Frontal cortex (tissue), 4 donors: ENCODE measurements at places on chromosomes 1 and 21. TPM values are rescaled to one million over a fixed set of nuclear protein-coding genes. Genes with fewer than 3 reads are reported as not detected.

The CD48 gene
- 0.82 TPM for total RNA-seq

The SHISAL2A gene
- not detected for total RNA-seq

The DNASE2B gene
- not detected for total RNA-seq

DNA sequence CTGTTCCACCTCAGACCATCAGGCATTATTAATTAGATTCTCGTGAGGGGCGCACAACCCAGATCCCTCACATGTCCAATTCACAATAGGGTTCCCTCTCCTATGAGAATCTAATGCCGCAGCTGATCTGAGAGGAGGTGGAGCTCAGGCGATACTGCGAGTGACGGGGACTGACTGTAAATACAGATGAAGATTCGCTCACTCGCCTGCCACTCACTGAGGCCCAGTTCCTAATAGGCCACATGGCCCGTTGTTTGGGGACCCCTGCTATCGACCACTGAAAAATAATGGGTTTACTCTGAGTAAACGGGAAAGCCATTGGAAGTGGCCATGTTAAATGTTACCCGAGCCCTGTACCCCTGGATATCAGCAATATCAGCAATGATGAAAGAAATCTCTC lies 65.9 kb downstream of the GRIK1 start:
- no peak for DNase-seq

The APOBEC4 gene
- not detected for total RNA-seq

The FALEC gene
- 0.41 TPM for total RNA-seq

The UBXN10 gene
- total RNA-seq: 3.3 TPM

The SPRR5 gene
- total RNA-seq: not detected

GRCh38 chr1:119181218-119181617 lies 40.8 kb upstream of the WARS2 start:
- DNase-seq: no peak

The IL20 gene
- not detected for total RNA-seq

DNA sequence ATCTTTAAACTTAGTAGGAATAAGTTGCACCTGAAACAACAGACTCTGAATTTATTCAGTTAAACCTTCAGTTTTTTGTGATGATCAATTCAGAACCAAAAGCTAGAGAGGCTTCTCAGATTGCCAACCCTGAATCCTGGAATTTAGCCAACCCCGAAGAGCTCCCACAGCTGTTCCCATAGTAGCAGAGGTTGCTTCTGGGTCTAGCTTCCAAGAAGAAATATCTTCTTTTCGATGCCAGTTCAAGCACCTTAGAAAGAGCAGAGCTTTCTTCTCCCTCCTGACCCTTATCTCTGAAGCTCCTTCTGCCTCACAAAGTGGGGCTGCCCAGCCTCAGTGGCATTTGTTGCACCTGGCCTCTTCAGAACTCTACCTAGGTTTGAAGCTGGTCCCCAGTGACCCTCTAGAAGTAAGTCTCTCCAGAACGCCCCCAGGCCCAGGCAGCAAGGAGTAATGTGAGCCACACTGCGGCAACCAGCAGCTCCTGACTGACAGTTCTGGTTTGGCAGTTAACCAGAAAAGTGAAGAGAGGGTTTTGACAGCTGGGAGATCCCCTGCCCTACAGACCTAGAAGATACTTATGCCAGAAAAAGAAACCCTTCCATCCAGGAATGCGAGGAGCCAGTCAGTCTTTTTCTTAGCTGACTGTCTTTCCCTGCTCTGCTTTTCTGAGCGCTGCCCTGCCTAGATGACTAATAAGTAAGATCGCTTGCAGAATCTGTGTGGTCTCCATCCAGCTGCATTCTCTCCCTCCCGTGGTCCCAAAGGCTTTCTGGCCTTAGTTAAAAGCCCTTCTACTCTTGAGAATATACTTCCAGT lies 165.9 kb downstream of the ADGRL4 start:
- peak; percentile 13 for DNase-seq
